ENCODE measurements at places on chromosomes 3 and 15. TPM values are rescaled to one million over a fixed set of nuclear protein-coding genes. Genes with fewer than 3 reads are reported as not detected.
A peak's percentile ranks its signal among the peaks of the same experiment; 100 is the strongest.

- no peaks in the 10 kb centered on the region for H3K36me3 ChIP-seq
- no peak overlapping the region for H3K4me3 ChIP-seq
- H3K4me1 ChIP-seq: peaks cover 7% of the 10 kb centered on the region
- no peak overlapping the region for H3K27ac ChIP-seq
- no peak for DNase-seq
These were observed 168.6 kb downstream of the LSAMP start for GRCh38 chr3:116276675-116277074.

GRCh38 chr3:102791641-102792589, 357.1 kb downstream of the ZPLD1 start:
- H3K4me3 ChIP-seq: no peak overlapping the region
- no peaks in the 10 kb centered on the region for H3K36me3 ChIP-seq
- H3K27ac ChIP-seq: no peak overlapping the region

- H3K4me3 ChIP-seq: no peak overlapping the region
- H3K27me3 ChIP-seq: no peaks in the 10 kb centered on the region
- no peaks in the 10 kb centered on the region for H3K36me3 ChIP-seq
- no peak for DNase-seq
These were observed 23.0 kb downstream of the NANOGP8 start for GRCh38 chr15:35061825-35062737.

- H3K27me3 ChIP-seq: no peaks in the 10 kb centered on the region
- H3K4me1 ChIP-seq: no peaks in the 10 kb centered on the region
- no peak for DNase-seq
These were observed 162.5 kb upstream of the BFSP2 start for GRCh38 chr3:133237380-133237779.

DNA sequence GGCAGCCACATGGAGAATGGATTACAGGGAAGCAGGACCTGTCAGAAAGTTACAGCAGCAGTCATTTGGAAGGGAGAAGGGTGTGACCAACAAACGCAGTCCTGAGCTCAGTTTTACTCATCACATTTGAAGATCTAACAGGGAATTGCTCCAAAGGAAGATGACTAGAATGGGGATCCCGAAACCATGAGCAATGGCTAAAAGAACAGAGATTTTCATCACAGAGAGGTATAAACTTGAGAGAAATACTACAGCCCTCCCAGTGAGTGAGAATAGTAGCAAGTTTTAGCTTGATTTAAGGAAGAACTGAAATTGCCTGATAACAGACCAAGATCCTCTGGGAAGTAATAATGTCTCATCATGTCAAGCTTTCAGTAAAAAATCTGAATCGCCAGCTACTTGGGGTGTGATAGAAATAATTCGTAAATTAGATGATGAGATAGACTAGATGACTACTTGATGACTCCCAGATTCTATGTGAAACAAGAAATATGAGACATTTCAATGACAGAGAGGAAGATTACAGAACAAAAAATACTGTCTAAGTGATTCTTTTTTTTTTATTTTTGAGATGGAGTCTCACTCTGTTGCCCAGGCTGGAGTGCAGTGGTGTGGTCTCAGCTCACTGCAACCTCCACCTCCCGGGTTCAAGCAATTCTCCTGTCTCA, 16.9 kb downstream of the CD47 start:
- H3K36me3 ChIP-seq: no peaks in the 10 kb centered on the region
- H3K4me1 ChIP-seq: no peaks in the 10 kb centered on the region
- H3K4me3 ChIP-seq: no peak overlapping the region
- no peak overlapping the region for H3K27ac ChIP-seq

DNA sequence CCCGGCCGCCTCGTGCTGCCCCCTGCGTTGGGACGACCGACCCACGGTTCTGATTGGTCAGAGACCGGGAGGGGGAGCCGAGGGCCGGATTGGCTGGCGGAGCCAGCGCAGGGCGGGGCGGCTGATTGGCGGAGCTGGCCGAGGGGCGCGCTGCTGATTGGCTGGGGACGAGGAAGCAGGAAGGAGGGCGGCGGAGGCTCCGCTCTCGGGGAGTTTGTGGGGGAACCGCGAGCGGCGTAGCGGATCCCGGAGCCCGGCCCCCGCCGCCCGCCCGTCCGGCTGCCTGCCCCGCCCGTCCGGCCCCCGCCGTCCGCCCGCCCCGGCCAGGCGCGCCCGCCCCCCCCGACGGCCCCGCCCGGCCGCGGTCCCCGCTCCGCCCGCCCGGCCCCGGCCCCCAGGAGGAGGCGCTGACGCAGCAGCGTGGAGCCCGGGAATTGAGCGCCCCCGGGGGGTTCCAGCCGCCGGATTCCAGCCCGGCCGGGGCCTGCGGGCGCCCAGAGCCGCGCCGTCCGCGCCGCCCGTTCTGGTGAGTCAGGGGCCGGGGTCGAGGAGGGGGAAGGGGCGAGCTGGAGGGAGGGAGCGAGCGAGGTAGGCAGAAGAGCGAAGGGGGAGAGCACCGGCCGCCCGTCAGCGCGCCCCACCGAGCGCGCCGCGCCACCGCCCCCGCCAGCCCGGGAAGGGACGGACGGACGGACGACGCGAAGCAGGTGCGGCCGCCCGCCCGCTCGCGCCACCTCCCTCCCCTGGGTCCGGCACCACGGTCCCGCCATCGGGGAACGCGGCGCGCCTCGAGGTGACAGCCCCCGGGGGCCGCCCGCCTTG, at the start of gene BAHD1:
Gene BAHD1, plus strand, starts transcription at position 211 of the 822 bp plus-strand sequence. CDS start 17,512 bp downstream, outside the sequence.
- H3K27ac ChIP-seq: peak within 1 kb of the TSS; percentile 5
- no peaks in the 10 kb centered on the region for H3K36me3 ChIP-seq
- H3K4me3 ChIP-seq: peak within 1 kb of the TSS; percentile 67
- peaks cover 49% of the 10 kb centered on the region for H3K4me1 ChIP-seq
- peak; percentile 97 for DNase-seq

- H3K4me1 ChIP-seq: no peaks in the 10 kb centered on the region
- no peak for DNase-seq
- H3K36me3 ChIP-seq: no peaks in the 10 kb centered on the region
- H3K27ac ChIP-seq: no peak overlapping the region
These were observed 63.3 kb upstream of the RGMA start for GRCh38 chr15:93152360-93152759.

GRCh38 chr3:126259411-126260391, 79.3 kb upstream of the ALDH1L1 start:
- H3K4me3 ChIP-seq: no peak overlapping the region
- no peaks in the 10 kb centered on the region for H3K36me3 ChIP-seq
- H3K27me3 ChIP-seq: no peaks in the 10 kb centered on the region

DNA sequence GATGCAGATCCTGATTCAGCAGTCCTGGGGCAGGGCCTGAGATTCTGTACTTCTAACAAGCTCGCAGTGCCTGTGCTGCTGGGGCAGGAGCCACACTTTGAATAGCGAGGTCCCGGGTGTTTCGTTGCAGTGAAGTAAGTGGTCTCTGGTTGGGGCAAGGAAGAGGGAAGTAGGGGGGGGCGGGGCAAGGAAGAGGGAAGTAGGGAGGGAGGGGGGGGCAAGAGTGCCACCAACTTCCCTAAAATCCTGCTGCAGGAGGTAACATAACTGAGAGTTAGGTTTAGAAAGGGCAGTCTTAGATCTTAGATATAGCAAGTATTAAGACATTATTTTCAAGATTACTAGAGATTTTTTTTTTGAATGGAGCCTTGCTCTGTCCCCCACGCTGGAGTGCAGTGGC, 35.5 kb downstream of the CRTAP start:
- H3K4me3 ChIP-seq: no peak overlapping the region
- H3K4me1 ChIP-seq: no peaks in the 10 kb centered on the region
- no peak for DNase-seq
- H3K27ac ChIP-seq: no peak overlapping the region
- no peaks in the 10 kb centered on the region for H3K27me3 ChIP-seq
- H3K36me3 ChIP-seq: no peaks in the 10 kb centered on the region

DNA sequence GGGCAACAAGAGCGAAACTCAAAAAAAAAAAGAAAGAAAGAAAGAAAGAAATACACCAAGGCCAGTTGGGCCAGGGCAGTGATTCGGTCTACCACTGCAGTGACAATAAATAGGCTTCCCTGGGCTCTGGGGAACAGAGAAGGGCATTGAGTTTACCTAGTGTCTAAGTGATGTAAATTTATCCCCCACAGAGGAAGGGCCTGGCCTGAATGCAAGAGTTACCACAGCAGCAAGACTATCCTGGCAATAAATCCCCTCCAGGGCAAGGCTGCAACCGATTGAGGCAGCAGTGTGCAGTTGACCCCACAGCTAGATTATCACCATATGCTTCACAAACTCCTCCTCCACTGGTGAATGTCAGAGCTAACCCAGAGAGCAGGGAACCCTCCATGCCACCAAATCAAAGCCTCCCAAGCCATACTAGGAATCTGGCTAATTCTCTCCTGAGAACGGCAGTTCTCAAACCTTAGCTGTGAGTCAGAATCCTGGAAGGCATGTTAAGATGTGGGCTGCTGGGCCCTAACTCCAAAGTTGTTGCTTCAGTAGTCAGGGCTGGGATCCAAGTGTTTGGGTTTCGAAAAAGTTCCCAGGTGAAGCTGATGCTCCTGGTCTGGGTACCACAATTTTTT, 64.3 kb upstream of the GATM start:
- no peaks in the 10 kb centered on the region for H3K36me3 ChIP-seq
- H3K4me3 ChIP-seq: no peak overlapping the region
- peaks cover 5% of the 10 kb centered on the region for H3K27me3 ChIP-seq
- DNase-seq: no peak
- no peak overlapping the region for H3K27ac ChIP-seq

- H3K27me3 ChIP-seq: no peaks in the 10 kb centered on the region
- no peaks in the 10 kb centered on the region for H3K36me3 ChIP-seq
- no peak for DNase-seq
- H3K4me3 ChIP-seq: no peak overlapping the region
- H3K27ac ChIP-seq: no peak overlapping the region
These were observed 58.8 kb upstream of the MELTF start for GRCh38 chr3:197088370-197088769.

- no peaks in the 10 kb centered on the region for H3K36me3 ChIP-seq
- H3K4me1 ChIP-seq: peaks cover 13% of the 10 kb centered on the region
- H3K27me3 ChIP-seq: peaks cover 68% of the 10 kb centered on the region
- no peak overlapping the region for H3K4me3 ChIP-seq
- no peak for DNase-seq
These were observed 993 bp upstream of the ISL2 start for GRCh38 chr15:76335307-76336253.

- no peaks in the 10 kb centered on the region for H3K27me3 ChIP-seq
- DNase-seq: no peak
- no peak overlapping the region for H3K27ac ChIP-seq
- no peaks in the 10 kb centered on the region for H3K4me1 ChIP-seq
- H3K36me3 ChIP-seq: no peaks in the 10 kb centered on the region
- H3K4me3 ChIP-seq: no peak overlapping the region
These were observed 32.5 kb downstream of the RFTN1 start for GRCh38 chr3:16480861-16481545.

DNA sequence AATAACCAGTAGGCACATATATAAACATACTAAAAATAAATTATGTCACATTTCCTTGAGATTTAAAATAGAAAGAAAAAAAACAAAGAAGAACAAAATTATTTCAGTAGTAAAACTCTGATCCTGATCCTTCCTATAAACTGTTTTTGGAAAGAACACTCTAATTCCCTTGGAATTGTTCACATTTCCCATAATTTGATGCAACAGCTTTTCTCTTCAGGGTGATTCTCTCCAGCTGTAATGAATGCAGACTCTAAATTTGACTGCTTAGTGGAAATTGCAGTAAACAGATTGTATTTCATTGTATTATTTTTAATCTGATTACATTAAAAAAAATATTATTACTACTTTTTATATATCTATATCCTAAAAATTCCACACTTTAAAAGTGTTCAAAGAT, 70.2 kb upstream of the ABI3BP start:
- H3K4me3 ChIP-seq: no peak overlapping the region
- H3K27ac ChIP-seq: no peak overlapping the region
- H3K4me1 ChIP-seq: peaks cover 4% of the 10 kb centered on the region
- H3K36me3 ChIP-seq: no peaks in the 10 kb centered on the region
- DNase-seq: no peak
- no peaks in the 10 kb centered on the region for H3K27me3 ChIP-seq

Gene NUSAP1
- 40.7 TPM for total RNA-seq

Gene ATP2B2
- 2.9 TPM for total RNA-seq

Gene GABRG3
- total RNA-seq: not detected

Gene GP9
- not detected for total RNA-seq

Gene FBXL22
- 0.78 TPM for total RNA-seq

Gene RPSA
- 707 TPM for total RNA-seq

Gene FBXO40
- not detected for total RNA-seq

Measured in adrenal gland (tissue), 19 donors.